Heart left ventricle (tissue), 16 donors: ENCODE measurements at places on chromosomes 4 and X. TPM values are rescaled to one million over a fixed set of nuclear protein-coding genes. Genes with fewer than 3 reads are reported as not detected.

The MAGEC3 gene
- not detected for polyA plus RNA-seq

DNA sequence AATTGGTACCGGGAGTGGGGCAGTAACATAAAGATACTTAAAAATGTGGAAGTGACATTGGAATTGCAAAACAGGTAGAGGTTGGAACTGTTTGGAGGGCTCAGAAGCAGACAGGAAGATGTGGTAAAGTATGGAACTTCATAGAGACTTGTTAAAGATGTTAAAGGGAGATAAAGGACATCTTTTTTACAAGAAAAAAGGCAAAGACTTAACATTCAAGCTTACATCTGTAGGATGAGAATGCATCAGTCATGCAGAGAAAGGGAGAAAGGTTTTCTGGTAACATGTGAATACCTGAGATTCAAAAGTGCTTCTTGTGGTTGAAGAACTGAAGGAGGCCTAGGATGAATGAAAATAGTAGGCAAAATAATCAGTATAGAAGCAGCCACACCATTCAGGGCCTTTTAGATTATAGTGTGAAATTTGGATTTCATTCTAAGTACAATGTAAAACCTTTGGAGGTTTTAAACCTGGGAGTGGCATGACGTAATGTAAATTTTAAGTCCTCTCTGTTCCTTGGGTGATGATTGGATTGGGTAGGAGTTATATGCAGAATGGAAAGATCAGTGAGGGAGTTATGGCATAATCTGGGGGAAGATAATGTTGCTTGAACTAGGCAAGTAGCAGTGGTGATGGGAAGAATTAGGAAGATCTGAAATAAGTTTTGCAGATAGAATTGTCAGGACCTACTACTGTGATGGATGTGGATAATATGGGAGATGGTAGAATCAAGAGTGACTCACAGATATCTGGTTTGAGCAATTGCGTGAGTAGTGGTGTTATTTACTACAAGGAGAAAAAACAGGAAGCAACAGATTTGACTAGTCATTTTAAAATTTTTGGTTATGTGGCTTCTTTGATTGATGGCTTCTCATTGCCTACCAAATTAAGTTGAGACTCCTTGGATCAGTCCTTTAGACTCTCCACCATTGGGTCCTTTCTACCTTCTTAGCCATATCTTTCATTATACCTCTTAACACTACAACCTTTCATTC, 138.7 kb downstream of the VSIG4 start:
- no peaks in the 10 kb centered on the region for H3K27me3 ChIP-seq
- no peaks in the 10 kb centered on the region for H3K4me1 ChIP-seq
- H3K4me3 ChIP-seq: no peak overlapping the region
- no peaks in the 10 kb centered on the region for H3K36me3 ChIP-seq

DNA sequence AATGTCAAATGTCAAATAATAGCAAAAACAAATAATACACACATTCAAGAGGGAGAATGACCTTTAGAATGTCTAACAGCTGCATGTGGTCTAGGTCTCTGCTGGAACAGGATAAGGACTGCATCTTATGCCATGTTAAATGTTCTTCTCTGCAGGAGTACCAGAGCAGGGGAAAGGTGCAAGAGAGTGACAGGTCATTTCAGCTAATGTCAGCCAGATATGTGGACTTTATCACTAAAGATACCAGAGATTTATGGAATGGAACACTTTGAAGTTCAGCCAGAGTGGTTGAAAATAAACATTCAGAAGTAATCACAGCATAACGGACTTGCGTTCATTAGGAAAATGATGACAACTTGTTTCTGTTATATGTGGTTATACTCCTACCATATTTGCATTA, 24.3 kb downstream of the GRID2 start:
- no peak overlapping the region for H3K27ac ChIP-seq
- no peak overlapping the region for H3K4me3 ChIP-seq
- no peak for DNase-seq
- H3K36me3 ChIP-seq: no peaks in the 10 kb centered on the region
- no peaks in the 10 kb centered on the region for H3K4me1 ChIP-seq
- no peaks in the 10 kb centered on the region for H3K27me3 ChIP-seq

- no peaks in the 10 kb centered on the region for H3K4me1 ChIP-seq
- DNase-seq: no peak
- peaks cover 57% of the 10 kb centered on the region for H3K36me3 ChIP-seq
- no peak overlapping the region for H3K4me3 ChIP-seq
- H3K27me3 ChIP-seq: no peaks in the 10 kb centered on the region
- no peak overlapping the region for H3K27ac ChIP-seq
Measured at GRCh38 chr4:47533689-47534347, 48.7 kb downstream of the ATP10D start.
